Epithelial cell of alveolus of lung (primary cell): ENCODE measurements at places on chromosomes 12 and 14. TPM values are rescaled to one million over a fixed set of nuclear protein-coding genes. Genes with fewer than 3 reads are reported as not detected.

The SLC38A4 gene
- 0.24 and 0.65 TPM in 2 replicates for total RNA-seq

The RD3L gene
- total RNA-seq = not detected in 2 replicates

The RPL36AL gene
- total RNA-seq = 205 and 208 TPM in 2 replicates

The CLEC2A gene
- total RNA-seq = not detected in 2 replicates

The HVCN1 gene
- total RNA-seq = 4.4 and 6.4 TPM in 2 replicates

The TMEM30B gene
- 0.16 and 0.65 TPM in 2 replicates for total RNA-seq
